ENCODE measurements at places on chromosomes 3 and 15.

DNA sequence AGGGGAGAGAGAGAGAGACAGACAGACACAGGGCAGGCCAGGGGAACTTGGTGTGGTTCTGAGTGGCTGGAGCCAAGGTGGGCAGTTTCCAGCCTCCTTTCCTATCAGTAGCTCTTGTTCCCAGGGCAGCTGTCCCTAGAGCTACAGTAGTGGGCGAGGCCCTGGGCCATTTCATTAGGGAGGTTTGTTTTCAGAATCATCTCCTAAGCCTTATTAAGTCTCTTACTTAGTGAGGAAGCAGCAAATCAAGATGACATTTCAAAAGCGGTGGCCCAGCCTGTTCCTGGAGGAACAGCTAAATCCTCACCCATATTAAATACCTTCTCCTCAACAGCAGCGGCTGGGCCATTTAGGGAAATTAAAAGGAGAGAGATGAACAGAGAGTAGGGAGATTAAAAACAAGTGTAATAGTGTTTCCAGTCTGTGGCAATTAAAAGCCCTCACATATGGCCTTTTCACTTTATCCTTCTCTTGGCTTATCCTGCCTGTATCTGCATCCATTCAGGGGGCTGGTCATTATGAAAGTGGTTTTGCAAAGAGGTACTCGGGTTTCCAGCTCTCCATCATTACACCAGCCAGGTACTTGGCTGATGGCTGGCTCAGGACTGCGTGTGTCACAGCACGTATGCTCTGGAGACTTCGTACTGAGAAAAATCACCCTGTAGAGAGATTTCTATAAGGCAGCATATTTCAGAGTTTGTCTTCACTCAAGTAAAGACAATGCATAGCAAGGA lies 91.9 kb upstream of the PRR23C start:
- no peak for DNase-seq

DNA sequence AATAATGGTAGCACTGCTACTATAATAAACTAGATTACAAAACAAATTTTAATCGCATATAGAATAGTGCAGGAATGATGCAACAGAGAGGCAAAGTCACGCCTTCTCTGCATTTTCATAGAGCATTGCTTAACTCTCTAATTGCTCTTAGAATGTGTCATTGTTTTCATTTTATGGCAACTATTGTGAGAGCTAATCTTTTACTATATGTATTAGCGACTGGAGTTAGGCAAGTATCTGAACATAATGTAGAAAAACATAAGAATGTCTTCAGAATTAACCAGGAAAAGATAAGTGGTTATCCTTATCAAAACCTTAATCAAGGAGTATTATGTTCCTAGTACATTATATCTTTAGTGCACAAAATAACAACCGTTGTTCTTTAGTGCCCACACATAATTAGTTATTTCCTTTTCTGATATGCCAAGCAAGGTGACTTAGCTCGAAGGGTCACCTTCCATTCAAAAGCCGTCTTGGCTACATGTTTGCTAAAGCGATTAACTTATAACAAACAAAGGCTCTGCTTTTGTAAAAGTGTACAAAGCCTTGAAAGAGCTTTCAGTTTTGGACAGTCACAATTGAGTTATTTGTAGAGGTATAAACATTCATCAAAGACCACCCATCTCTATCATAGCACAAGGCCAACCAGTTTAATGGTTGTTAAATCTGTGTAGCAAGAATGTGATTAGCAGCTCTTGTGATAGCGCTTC lies 1328.9 kb downstream of the ROBO2 start:
- DNase-seq: no peak

DNA sequence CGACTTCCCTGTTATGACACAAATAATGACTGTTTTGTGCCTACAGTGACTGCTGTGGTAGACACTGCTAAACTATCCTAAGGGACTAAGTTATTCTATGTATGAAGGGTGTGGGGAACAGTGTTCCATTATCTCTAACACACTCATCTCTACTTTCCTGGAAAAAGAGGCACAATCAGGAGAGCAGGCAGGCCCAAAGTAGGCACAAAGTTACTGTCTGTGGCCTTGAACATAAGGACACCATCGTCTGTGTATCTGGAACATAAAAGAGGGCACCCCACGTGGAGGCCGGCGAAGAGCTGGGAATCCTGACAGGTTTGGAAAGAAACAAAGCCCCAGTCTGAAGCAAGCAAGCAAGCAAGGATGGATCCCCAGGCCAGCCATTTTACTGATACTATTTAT lies 1.5 kb downstream of the ABCC5 start:
- DNase-seq: no peak

DNA sequence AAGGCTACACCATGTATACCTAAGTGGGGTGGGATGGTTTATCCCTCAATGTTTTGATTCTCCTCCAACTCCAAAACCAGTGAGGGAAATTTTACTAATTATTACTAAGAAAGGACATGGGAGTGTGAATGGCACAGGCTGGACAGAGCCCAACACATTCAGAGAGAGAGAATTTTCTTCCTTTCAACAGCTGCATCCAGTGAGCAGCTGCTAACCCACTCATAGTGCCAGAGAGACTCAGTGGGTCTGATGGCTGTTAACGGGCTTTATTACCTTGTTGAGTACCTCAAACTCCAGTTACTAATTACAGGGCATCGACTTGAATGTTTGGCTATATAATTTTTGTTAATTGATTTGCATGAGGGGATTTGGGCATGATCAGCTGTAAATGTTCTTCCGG lies 75.8 kb downstream of the RORA start:
- no peak for DNase-seq

DNA sequence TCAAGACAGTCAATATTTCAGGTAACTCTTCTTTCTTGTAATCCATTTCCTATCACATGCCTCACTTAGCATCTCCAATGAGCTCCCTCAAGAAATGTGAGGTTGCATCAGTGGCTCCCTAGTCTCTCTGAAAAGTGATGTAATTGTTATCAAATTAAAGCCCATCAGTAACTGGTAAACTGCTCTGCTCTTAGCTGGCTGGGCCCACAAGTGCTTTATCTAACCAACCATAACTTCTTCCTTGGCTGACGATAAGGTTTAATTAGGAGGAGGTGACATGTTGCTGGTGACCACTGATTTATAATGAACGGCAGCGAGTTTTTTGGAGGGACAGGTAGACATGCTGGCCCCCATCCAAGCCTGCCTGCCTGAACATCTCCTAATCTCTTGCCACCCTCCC lies 79.6 kb downstream of the RTP4 start:
- DNase-seq: no peak

DNA sequence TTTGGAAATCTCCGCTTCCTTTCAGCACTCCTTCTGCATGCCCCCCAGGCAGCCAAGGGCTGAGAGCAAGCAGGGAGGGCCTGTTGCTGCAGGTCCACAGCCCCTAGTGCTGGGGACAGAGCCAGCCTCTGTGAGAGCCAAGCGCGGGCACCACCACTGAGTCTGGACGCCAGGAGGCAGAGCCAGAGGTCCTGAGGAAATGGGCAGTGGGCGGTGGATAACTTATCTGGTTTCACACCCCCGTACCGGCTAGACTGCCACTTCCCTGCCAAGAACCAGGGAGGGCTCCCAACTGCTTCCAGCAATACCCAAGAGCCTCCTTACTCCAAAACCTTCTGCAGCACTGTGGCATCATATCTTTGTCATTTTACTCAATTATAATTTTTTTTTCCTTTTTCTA lies 141.6 kb upstream of the IGF1R start:
- DNase-seq: no peak

DNA sequence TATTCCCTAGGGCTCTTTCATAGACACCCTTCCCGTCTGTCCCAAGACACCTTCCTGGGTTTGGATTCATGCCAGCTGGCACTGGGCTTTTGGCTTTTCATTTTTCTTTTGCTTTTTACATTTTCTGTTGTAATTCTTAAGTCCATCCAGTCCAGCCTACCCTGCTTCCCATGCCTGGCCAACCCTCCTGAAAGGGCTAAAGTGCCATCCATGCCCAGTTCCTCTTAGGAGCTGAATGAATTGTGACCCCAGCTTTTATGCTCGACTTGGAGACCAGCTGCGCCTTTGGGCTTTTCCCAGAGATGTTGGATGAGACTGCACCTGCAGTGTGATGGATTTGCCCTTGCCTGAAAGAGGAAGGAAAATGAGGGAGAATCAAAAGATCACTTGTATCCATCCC lies 25.8 kb downstream of the LRRN1 start:
- no peak for DNase-seq

DNA sequence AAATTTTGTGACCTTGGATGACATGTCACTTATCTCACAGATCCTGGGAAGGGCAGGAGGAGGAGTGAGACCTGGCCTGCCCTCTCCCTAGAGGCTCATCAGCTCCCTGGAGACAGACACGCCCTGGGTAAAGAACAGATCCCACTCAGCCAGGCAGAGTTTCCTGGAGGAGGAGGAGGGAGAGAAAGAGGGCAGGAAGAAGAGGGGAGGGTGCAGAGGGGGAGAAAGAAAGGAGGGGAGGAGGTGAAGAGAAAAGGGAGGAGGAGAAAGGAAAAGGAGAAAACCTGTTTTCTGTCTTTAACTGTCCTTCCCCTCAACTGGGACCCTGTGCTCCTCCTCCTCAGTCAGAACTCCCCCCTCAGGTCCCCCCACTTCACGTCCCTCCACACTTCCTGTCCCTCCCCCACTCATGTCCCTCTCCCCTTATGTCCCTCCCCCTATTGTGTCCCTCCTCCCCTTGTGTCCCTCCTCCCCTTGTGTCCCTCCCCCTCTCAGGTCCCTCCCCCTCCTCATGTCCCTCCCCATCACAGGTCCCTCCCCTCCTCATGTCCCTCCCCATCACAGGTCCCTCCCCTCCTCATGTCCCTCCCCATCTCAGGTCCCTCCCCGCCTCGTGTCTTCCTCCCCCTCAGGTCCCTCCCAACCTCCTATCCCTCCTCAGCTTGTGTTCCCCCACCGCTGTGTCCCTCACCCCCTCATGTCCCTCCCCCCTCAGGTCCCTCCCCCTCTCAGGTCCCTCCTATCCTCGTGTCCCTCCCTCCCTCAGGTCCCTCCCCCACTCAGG lies 52.3 kb upstream of the CGNL1 start:
- no peak for DNase-seq

- DNase-seq: no peak
Observed at GRCh38 chr3:152127058-152127457, 141.7 kb upstream of the MBNL1 start.

DNA sequence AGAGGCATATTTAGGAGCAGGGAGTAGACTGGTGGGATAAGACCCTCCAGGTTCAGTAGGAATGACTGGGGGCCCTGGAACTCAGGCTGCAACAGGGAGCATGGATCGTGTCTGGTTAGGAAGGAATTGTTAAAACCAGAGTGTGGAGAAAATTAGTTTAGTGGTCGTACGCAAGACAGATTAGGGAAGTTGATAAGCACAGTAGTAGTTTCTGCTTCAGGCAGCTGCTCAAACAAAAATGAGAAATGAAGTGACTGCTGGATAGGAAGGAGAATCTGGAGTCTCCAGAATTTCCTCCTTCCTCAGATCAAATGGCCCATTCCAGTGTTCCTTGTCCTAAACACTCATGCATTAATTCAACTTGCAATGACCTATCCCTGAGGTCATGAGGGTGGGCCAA lies 11.2 kb downstream of the MYD88 start:
- no peak for DNase-seq

DNA sequence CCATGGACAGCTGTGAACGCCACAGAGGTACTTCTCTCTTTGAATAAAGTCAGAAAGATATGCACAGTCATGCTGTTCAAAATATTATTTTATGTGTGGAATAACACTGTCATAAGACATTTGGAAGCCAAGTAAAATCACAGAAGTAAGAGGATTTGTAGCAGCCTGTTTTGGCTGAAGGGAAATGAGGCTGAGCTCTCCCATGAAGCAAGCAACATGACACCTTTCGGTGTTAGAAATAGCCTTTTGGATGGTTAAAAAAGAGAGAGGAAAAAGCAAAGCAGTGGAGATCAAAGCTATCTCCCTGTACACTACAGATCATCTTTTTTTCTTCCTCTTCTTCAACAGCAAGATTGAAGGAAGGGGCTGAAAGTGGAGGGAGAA lies 755.3 kb downstream of the ROBO1 start:
- DNase-seq: no peak

GRCh38 chr3:11522953-11523571 lies 120.7 kb downstream of the VGLL4 start:
- DNase-seq: no peak

GRCh38 chr3:186871403-186871924 lies 29.0 kb downstream of the ADIPOQ start:
- no peak for DNase-seq

DNA sequence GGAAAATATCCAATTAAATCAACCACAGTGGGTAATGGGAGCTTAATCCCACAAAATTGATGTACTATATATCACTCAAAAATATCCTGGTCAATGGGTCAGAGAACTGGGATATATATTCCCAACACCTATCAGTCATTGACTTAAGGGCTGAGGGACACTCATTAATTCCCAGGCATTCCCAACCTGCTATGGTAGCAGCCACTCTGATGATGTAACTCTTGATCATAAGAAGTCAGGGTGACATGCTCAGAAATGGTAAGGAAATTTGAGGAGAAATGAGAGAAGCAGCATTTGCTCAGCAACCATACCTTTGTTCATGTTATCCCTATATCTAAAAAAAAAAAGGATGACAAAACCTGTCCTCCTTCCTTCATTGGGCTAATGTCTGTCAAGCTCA lies 3.1 kb upstream of the PLOD2 start:
- DNase-seq: no peak

GRCh38 chr3:10393514-10393913 lies 72.6 kb upstream of the SEC13 start:
- no peak for DNase-seq

DNA sequence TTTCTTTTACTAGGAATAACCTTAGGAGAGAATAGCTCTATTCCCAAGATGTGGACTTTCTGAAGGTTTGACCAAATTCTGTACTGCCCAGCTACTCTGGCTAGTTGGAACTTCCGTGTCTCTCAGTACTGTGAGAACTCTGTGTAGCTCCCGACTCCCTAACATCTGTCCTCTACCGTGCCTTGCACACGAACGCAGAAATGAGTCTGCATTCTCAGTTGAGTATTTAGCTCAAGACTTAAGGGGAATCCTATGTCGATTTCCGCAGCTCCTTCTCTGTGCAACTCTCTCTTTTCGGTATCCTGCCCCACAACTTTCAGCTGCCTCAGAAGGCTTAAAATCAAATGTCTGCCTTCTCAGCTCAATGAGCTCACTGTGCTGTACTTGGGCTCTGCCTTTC lies 86.7 kb upstream of the EPHB3 start:
- DNase-seq: no peak

- no peak for DNase-seq
Observed at GRCh38 chr3:46849686-46850467, 13.4 kb downstream of the MYL3 start.

DNA sequence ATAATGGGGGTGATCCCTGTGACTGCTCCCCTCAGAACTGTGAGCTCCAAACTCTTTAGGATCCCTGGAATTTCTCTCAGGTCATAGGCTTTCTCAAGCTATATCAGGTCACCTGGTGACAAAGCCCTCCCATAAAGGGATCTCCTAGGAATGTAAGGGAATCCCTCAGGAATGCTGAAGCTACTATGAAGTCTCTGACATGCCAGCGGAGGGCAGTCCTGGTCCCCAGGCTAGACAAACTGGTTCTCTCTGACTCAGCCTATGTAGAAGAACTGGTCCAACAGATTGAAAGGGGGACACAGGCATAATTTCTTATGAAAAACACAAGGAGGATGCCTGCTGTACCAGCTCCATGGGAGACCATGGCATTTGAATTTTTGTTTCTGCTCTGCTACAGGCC lies 6.7 kb downstream of the LPCAT4 start:
- no peak for DNase-seq

GRCh38 chr3:55719006-55719405 lies 231.9 kb upstream of the WNT5A start:
- DNase-seq: no peak
